ENCODE measurements at places on chromosomes 2 and 18.

DNA sequence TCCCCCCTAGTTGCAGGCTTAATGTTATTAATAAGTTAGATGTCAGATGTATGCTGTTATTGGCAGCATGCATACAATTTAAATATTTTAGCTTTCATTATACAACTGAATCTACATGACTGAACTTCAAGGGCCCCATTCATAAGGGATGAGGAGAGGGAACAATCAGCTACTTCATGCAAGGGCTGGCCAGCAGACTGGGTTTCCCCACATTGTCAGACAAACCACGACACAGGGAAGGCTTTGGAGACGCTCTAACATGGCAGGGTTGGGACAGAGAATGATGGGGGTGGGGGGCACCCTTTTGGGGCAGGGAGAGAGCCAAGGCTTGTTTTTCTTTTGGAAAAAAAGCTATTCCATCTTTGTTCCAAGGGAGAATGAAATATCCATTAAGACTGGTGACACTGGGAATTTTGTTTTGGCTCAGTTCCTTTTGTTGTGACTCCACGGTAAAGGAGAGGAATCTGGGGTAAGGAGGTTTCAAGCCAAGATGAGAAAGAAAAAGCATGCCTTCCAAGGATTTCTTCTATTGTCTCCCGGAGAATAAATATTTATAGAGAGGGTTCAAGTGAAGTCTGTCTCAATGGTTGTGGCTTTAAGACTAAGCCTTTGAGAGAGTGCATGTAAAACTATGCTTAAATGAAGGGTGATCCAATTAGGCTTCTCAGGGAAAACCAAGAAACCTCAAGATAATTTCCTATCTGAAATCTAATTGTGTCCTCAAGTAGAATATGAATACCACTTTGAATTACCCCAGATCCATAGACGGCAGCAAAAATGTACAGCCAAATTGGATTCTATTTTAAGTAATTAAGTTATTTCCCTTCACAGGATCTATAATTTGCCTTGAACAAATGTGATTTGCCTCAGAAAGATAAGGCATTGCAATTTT lies 5.4 kb downstream of the CXCR4 start:
- peak; percentile 27 for DNase-seq

GRCh38 chr2:72367530-72368225 lies 220.0 kb upstream of the CYP26B1 start:
- no peak for DNase-seq

GRCh38 chr18:48777026-48777743 lies 173.6 kb downstream of the SMAD7 start:
- peak; percentile 67 for DNase-seq

- DNase-seq: no peak
Measured at GRCh38 chr2:34734662-34735061, 1135.6 kb upstream of the FAM98A start.

DNA sequence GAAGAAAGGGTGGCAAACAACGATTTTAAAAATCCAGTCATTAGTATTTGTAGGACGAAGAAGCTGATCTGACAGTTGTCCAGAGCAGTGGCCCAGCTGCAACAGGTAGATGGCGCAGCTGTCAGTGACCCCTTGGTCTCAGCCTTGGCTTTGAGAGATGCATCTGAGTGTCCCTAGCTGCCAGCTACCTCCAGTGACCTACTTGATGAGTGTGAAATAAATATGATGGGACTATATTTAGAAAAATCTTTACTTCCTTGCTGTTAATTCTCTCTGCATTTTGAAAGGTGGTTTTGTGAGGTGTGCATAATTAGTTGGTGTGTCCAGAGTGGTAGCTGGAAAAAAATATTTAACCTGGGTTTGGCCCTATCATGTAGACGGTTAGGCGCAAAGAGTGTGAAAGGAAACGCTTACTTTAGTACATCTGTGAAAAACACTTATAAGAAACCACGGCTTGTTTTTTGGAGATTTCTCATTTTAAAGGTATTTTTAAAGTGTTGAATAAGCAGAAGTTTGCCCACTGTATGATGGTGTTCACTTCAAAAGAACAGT lies 963 bp downstream of the INPP1 start:
- peak; percentile 38 for DNase-seq

DNA sequence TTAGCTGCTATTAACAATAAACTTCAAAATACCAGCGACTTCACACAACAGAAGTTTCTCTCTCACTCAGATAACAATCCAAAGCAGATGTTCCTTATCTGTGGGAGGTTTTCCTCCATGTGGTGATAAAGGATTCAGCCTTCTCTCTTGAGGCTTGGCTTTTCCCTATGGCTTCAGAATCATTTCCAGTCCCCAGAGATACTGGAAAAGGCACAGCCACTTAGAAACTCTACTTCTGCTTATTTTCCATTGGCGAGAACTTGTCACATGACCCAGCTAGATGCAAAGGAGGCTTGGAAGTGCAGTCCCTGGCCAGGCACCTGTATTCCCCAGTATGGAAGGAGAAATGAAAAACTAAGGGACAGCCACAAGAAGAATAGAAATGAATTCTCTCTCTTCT lies 344.8 kb downstream of the MTX2 start:
- no peak for DNase-seq

DNA sequence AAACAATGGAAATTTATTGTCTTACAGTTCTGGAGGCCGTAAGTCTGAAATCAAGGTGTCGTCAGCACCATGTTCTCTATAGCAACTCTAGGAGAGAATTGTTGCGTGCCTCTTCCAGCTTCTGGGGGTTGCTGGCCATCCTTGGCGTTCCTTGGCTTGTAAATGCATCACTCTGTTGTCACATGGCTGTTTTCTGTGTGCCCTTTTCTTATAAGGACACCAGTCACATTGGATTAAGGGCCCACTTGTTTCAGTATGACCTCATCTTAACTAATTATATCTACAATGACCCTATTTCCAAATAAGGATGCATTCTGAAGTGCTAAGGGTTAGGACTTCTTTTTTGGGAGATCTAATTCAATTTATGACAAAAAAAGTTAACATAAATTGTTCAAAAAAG lies 1.4 kb upstream of the PLEK start:
- DNase-seq: no peak

DNA sequence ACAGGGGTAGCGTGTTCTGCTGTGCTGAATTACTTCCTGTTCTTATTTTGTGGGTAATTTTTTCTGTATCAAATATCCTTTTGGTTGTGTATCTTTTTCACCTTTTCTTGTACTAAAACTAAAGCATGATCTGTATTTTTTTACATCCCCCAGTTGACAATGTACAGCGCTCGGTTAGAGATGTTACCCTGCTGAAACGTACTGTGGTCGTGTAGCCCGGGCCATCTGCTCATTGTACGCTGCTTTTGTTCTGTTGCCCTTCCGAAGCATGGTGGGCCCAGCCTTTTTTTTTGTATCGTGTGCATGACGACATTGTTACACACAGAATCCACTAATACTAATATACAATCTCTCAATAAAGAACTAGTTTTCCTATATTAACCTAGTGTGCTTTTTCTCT lies 233.1 kb downstream of the HAUS1 start:
- DNase-seq: no peak

- no peak for DNase-seq
Measured at GRCh38 chr2:136927156-136927555, 161.8 kb downstream of the THSD7B start.

DNA sequence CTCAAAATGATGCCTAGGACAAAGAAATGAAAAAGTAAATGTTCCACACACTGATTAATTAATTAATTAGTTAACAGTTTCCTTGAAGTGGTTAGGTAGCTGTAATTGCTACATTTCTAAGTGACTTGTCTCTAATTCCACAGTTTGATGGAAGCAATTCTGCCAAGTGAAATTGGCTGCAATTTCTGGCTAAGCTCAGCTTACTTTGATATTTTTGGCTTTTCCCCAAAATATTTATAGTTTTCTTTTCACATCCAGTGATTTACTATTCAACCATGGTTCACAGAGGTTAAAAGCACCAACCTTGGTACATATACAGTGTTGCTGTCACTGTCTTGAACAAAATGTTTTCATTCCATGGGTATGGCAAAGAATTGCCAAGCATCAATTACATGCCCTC lies 459.5 kb upstream of the CDH20 start:
- no peak for DNase-seq

- DNase-seq: no peak
Measured at GRCh38 chr2:211599146-211599545, 939.5 kb downstream of the ERBB4 start.

GRCh38 chr2:157190151-157190550 lies 67.4 kb upstream of the GALNT5 start:
- peak; percentile 59 for DNase-seq

DNA sequence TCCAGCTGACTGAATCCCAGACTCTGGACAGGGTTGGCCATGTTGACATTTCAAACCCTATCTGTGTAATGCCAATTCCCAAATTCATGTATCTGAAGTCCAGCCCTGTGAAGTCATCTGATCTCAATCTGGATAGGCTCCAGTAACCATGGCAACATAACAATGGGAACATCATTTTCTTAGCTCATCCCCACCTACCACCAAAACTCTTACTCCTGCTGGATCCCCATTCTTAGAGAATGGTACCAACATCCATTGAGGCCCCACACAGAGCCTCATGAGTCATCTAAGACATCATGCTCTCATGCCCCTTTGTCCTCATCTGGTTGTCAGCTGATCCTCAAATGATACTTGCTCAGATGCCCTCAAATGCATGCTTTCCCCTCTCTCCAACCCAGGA lies 58.9 kb upstream of the TEX51 start:
- peak; percentile 3 for DNase-seq

- no peak for DNase-seq
Measured at GRCh38 chr2:99727199-99727598, 237.4 kb upstream of the REV1 start.

- DNase-seq: no peak
Measured at GRCh38 chr2:135931776-135932443, 53.5 kb downstream of the DARS1 start.

DNA sequence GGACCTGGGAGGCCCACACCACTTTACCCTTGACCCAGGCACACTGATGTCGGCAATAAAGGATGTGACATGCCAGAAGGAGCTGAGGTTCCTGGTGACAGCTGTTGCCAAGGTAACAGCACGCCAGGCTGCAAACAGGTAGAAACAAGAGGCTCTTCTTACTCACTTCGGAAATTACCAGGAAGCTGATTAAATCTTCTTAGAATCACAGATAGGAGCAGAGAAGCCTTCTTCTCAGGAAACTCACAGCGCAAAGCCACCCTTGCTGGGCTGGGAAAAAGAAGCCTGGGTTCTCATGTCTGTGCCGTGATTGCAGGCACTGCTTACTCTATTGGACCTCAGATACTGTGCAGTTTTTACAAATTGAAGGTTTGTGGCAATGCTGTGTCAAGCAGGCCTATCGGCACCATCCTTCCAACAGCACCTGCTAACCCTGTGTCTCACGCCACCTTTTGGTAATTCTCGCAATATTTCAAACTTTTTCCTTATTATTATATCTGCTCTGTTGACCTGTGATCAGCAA lies 61.0 kb upstream of the TAF1B start:
- no peak for DNase-seq

GRCh38 chr2:236127010-236127409 lies 41.2 kb downstream of the GBX2 start:
- DNase-seq: no peak

GRCh38 chr2:35415282-35415681 lies 940.3 kb upstream of the CRIM1 start:
- no peak for DNase-seq

GRCh38 chr18:54919412-54919811 lies 39.8 kb downstream of the CCDC68 start:
- DNase-seq: no peak

DNA sequence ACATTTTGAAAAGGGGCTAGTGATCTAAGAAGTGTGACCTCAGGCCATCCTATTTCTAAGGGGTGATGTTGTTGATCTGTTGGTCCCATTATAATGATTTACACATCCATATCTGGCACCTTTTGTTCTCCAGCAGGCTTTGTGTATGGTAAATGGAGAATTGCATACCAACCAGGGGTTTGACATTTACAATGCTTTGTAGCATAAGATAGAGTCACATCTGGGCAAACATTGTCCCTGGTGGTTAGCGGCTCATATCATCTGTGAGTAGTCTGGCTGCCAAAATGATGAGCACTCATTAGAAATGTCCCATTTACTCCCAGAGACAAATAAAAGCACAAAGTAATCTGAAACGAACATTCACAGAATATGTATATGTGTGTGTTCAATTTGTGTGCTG lies 1775.5 kb upstream of the CELF4 start:
- DNase-seq: no peak

DNA sequence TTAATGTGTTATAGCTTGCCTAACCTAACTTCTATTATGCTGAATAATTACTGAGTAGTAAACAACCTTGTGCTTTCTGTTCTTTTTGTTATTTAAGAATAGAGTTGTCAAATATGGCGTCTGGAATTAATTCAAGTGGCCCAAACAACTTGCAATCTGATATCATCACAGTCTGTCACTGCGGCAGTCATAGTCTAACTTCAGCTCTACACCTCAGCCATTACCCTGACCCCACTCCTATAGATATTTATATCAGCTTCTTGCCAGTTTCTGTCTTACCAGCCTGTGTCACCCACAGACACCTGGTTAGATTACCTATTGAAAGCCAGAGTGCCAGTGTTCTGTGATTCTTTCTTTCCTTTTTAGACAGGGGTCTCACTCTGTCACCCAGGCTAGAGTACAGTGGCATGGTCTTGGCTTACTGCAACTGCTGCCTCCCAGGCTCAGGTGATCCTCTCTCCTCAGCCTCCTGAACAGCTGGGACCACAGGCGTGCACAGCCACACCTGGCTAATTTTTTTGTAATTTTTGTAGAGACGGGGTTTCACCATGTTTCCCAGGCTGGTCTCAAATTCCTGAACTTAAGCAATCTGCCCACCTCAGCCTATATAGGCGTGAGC lies 14.1 kb upstream of the KLHL41 start:
- no peak for DNase-seq

- peak; percentile 64 for DNase-seq
Measured at GRCh38 chr2:29115797-29116781, 874 bp downstream of the CLIP4 start.

GRCh38 chr18:2513616-2514015 lies 57.7 kb downstream of the METTL4 start:
- no peak for DNase-seq

DNA sequence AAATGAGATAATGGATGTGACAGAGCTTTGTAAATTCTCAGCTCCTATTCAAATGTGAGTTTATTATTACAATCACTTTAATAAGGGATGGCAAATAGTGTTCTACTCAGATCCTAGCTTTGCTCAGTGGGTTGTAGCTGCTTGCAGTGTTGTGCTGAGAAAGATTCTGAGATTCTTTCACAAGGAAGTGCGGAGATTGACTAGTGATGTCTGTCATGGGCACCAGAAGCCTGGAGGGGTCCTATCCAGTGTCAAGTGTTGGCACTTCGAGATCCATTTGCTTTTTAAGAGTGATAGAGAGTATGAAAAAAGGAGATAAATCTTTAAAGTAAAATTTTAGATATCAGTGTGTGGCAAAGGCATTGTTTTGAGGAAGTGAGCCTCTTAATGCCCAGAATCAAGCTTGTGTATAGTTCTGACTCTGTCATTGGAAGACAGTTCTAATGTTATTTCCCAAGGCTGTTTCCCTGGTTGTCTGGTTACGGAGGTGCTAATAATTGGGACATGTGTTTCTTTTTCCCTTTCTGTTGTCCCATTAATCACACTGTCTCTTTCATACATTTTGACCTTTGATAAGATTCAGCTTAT lies 181.7 kb upstream of the SPRED2 start:
- no peak for DNase-seq

Data from lung microvascular endothelial cell (primary cell).